ENCODE measurements at places on chromosomes 2 and 18.

- no peak for DNase-seq
These were observed 204.3 kb downstream of the SNTG2 start for GRCh38 chr2:1154710-1155594.

- no peak for DNase-seq
These were observed 1.4 kb upstream of the TMEM178A start for GRCh38 chr2:39664232-39664887.

DNA sequence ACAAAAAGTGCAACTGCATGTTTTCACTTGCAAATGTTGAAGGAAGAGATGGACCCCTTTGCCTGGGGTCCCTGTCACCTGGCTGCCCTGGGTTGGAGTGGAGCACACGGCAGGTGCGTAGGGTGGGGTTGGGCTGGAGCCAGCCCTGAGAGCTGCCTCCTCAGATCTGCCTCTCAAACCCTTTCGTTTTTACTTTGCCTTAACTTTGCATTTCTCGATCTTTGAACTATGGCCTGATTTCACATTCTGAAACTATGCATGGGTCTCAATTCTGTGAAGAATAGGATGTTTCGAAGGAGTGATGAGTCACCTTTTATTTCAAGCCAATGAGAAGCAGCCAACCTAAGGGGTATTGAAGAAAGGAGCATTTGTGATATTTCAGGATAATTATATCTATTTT lies 132.8 kb downstream of the ACOXL start:
- DNase-seq = no peak

- no peak for DNase-seq
These were observed 173.5 kb downstream of the MREG start for GRCh38 chr2:215839816-215840215.

- no peak for DNase-seq
These were observed 31.2 kb downstream of the ASB1 start for GRCh38 chr2:238457927-238458324.

GRCh38 chr2:72964146-72964525 lies 46.8 kb downstream of the EMX1 start:
- no peak for DNase-seq

DNA sequence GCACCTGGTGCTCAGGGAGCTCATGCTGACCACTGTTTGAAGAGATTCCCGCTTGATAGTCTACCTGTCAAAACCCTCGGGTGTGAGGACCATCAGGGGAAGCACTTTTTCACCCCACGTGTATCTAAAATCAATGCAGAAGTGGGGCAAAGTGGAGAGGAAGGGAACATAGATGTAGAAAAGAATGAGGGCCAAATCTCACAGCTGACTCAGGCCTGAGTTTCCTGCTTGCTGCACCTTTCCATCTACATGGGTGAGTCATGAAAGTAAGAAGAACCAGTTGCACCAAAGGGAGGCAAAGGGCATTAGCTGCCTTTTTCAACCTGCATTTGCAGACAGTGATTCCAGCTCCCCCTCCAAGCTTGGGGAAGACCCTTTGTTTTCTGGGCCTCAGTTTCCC lies 100.2 kb upstream of the MYCN start:
- no peak for DNase-seq

DNA sequence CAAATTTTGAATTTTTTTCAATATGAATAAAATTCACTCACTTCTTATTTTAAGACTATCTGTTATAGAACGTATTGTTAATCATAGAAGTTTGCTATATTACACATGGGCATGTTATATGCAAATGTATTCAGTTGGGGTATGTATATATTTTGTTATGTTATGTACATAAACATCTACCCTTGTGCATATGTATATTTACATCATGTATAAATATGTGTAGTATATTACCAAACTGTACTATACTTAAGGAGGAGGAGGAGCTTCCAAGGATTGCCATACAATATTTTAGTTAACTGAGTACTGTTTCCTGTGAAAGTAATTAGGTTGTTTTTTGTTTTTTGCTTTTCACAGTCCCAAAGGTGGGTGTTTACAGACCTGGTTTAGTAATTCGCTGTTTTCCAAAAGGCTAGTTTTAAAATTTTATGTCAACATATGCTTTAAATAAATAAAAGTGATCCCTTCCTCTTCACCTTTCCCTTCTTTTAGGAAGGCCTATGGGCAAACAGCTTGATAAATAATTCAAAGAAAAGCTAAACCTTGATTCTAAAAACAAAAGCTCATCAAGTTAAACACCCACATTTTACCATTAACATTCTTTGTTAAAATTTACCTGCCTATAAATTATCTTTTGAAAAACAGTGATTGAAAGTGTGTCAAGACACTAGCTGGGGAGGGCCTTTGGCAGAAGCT lies 12.9 kb upstream of the POU3F3 start:
- DNase-seq = no peak
